ENCODE measurements at places on chromosomes 12 and 14. TPM values are rescaled to one million over a fixed set of nuclear protein-coding genes. Genes with fewer than 3 reads are reported as not detected.

Gene KRT6A
- not detected for total RNA-seq

Gene GPR84
- not detected for total RNA-seq

Gene PIP4K2C
- 29.3 TPM for total RNA-seq

Gene GUCY2C
- total RNA-seq, result not detected

Gene DHRS7
- 14.5 TPM for total RNA-seq

Gene KCNC2
- total RNA-seq, result not detected

Gene RNF212B
- total RNA-seq, result not detected

Gene CLEC9A
- not detected for total RNA-seq

DNA sequence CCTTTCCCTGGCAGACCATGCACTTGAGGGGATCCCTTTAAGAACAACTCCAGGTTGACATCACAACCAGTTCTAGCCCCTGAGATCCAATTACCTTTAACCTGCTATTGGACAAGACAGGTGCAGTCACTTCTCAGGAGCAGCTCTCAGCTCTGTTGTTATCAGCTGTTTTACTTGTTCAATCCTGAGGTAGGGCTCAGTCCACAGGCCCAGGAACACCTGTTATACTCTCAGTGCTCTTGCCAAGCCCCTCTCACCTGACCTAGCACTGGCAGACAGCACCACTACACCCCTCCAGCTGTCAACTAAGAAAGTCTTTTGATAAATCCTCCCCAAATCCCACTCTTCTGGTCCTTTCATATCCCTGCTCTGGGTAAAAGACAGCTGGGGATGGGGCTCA is 163.9 kb upstream of the TMTC2 start:
- DNase-seq, result no peak

GRCh38 chr14:58118097-58118815 is 33.8 kb downstream of the ARMH4 start:
- DNase-seq, result no peak

GRCh38 chr12:67455236-67455635 is 186.1 kb downstream of the CAND1 start:
- no peak for DNase-seq

GRCh38 chr14:104307246-104307626 is 168.8 kb downstream of the KIF26A start:
- DNase-seq, result no peak

DNA sequence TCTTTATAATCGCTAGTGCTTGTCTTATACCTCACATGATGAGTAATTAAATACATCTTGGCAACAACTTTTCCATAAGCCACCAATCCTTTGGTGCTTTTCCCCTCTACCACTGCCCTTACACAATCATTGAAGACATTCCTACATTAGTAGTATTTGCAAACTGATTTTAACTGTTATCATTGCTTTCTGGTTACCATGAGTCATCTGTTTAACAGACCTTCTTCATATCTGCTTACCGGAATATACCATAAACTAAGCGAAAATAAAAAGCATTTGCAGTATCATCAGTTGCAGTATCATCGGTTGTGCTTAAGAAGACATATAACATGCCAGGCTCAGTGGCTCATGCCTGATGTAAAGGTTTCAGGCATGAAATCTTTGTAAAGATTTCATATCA is 54.8 kb upstream of the PLEKHA5 start:
- DNase-seq, result no peak

DNA sequence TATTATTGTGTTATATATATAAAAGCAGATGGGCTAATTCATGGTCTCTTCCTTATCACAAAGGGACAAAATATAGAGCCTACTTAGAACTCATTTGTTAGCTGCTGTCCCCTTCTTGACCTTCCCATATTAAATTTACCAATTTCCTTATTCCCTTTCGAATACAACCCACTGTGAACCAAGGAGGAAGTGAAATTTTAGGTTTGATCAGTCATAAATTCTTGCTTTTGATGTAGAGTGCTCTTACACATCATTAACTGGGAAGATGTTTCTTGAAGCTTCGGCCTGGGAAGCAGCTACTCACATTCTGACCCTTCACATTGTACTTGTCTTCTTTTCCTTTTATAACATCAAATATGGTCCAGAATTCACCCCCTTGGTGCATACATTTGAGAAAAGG is 579.0 kb downstream of the LRFN5 start:
- DNase-seq, result no peak

DNA sequence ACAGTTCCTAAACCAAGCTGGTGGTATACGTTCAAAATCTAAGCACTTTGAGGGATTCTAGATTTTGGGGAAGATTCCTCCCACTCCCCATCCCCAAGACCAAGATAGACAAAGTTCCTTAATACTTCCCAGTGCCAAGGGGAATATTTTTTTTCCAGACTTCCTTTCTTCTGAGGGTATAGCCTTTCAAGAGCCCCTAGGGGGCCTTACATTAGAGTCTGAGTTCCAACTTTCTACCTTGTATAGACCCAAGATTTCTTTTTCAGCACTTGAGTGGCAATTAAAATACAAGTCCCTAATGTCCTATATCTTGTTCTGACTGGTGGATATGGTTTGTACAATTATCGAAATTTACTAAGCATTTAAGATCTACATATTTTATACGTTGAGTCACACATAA is 28.7 kb upstream of the SOS2 start:
- no peak for DNase-seq

GRCh38 chr12:48001505-48002413 is 2.5 kb downstream of the COL2A1 start:
- peak; percentile 14 for DNase-seq

- DNase-seq, result no peak
Measured at GRCh38 chr12:7175493-7175892, 14.0 kb upstream of the PEX5 start.

GRCh38 chr14:35222872-35223466 is 69.2 kb upstream of the PSMA6 start:
- DNase-seq, result no peak

DNA sequence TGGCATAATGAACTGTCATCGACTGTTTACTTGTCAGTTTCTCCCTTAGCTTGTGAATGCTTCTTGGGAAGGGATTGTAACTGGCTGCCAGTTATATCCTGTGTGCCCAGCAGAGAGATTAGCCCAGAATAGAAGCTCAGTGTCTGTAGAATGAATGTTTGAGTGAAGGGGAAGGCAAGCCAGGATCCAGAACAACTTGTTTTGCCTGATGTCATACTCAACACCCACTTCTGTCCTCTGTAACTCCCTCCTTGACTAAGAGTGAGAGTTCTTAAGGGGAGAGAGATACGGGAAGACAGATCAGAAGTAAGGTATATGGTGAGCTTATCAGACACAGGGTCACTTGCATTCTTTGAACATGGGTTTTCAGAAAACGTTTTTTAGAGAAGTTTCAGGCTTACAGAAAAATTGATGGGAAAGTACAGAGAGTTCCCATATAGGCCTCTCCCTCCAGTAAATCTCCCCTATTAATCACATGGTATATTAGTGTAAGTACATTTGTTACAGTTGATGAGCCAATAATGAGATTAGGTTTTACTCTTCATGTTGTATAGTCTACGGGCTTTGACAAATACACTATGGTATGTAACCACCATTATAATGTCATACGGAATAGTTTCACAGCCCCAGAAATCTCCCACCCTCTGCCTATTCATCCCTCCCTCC is 5.6 kb upstream of the SPPL3 start:
- DNase-seq, result no peak

DNA sequence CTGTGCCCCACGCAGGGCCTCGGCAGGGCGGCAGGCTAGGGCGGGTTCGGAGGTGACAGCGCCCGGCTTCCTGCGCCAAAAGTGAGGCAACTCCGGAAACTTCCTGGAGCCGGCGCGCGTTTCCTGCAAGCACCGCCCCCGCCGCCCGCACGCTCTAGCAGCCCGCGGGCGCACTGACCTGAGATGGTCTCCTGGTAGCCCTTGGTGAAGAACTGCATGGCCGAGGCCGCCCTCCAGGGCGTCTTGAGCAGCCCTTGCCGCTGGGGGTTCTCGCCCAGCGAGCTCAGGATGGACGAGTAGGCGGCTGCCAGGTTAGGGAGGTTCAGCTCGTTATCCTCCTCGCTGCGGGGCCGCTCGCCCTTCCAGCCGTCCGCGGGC is 494 bp downstream of the GCH1 start:
- DNase-seq, result peak; percentile 27

- DNase-seq, result no peak
Measured at GRCh38 chr12:69524331-69524630, 54.1 kb downstream of the FRS2 start.

DNA sequence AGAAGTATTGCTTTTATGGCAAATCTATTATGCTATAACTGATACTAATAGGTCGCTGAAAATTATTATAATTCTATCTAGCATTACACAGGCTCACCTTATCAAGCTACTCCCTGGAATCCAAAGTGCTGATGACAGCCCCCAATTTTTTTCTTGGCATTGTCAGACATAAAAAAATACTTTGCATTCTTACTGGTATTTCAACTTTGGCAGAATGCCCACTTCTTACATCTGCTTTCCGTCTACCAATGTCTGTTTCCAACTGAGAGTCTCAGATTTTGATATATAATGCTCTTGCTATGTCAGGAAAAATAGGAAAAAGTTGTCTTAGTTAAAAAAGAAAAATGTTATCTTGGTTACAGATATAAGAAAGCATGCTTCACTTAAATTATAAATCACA is 615.4 kb downstream of the C12orf50 start:
- no peak for DNase-seq
